Activated CD4-positive, alpha-beta T cell treated with anti-CD3 and anti-CD28 coated beads, Interleukin-2, amount 10 ng/mL, durations not matched to agents 7 days and 5 days (primary cell): ENCODE measurements at places on chromosomes 7 and 10. TPM values are rescaled to one million over a fixed set of nuclear protein-coding genes. Genes with fewer than 3 reads are reported as not detected.
A peak's percentile ranks its signal among the peaks of the same experiment; 100 is the strongest.

The PAPSS2 gene
- not detected for total RNA-seq

GRCh38 chr10:77168861-77169260 is 468.7 kb downstream of the KCNMA1 start:
- H3K27me3 ChIP-seq: peaks cover 22% of the 10 kb centered on the region
- no peak overlapping the region for H3K4me3 ChIP-seq
- H3K27ac ChIP-seq: no peak overlapping the region
- H3K36me3 ChIP-seq: no peaks in the 10 kb centered on the region
- peaks cover 2% of the 10 kb centered on the region for H3K4me1 ChIP-seq

DNA sequence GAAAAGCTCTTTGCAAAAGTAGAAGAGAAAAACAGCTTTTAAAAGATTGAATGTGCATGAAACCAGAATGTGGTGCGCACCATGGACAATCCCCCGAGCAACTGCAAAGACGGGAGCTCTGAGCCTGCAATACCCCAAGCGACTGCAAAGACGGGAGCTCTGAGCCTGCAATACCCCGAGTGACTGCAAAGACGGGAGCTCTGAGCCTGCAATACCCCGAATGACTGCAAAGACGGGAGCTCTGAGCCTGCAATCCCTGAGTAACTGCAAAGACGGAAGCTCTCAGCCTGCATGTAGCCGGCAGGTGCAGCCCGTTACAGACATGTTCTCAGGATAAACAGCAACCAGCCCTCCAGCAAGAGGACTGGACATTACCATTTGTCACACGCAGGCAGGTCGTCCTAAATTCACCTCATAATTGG is 6.2 kb downstream of the ZNF775 start:
- H3K27me3 ChIP-seq: no peaks in the 10 kb centered on the region
- no peaks in the 10 kb centered on the region for H3K36me3 ChIP-seq
- no peak overlapping the region for H3K27ac ChIP-seq
- no peak overlapping the region for H3K4me3 ChIP-seq

The BRAF gene
- total RNA-seq: 34.1 TPM

The CYP3A7 gene
- total RNA-seq: not detected

DNA sequence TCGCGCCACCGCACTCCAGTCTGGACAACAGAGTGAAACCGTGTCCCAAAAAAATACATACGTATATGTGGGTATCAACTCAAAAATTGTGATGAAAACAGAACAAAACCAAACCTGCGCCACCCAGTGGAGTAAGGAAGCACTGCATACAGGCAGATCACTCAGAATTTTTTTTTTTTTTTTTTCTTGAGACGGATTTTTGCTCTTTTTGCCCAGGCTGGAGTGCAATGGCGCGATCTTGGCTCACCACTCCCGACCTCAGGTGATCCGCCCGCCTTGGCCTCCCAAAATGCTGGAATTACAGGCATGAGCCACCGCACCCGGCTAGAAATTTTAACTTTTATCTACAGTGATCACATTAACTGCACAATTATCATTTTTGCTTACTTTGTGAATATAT is 9.1 kb upstream of the TMEM236 start:
- no peak overlapping the region for H3K27ac ChIP-seq
- H3K27me3 ChIP-seq: no peaks in the 10 kb centered on the region
- H3K4me3 ChIP-seq: no peak overlapping the region
- no peaks in the 10 kb centered on the region for H3K36me3 ChIP-seq
- peak; percentile 73 for DNase-seq
- H3K4me1 ChIP-seq: peaks cover 14% of the 10 kb centered on the region

- no peaks in the 10 kb centered on the region for H3K4me1 ChIP-seq
- DNase-seq: no peak
- no peak overlapping the region for H3K27ac ChIP-seq
- no peak overlapping the region for H3K4me3 ChIP-seq
These were observed 115.5 kb downstream of the WDR11 start for GRCh38 chr10:120966657-120967045.

The PHYHIPL gene
- not detected for total RNA-seq

The ABCB1 gene
- total RNA-seq: 2.7 TPM

DNA sequence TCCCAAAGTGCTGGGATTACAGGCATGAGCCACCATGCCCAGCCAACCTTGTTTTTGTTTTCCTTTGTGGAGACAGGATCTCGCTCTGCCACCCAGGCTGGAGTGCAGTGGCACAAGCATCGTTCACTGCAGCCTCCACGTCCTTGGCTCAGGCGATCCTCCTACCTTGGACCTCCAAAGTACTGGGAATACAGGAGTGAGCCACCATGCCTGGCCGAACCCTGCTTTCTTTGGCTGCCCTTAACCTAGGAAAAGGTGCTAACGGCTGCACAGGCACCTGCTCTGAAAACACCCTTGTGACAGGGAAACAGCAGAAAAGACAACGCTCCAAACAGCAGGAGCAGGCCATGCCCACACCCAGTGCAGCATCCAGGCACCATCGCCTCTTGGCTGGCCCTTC is 71.9 kb downstream of the OAT start:
- H3K27ac ChIP-seq: no peak overlapping the region
- H3K4me3 ChIP-seq: no peak overlapping the region
- H3K27me3 ChIP-seq: no peaks in the 10 kb centered on the region
- no peaks in the 10 kb centered on the region for H3K36me3 ChIP-seq
